AG04450 (cell line): ENCODE measurements at places on chromosomes 16 and 17.

DNA sequence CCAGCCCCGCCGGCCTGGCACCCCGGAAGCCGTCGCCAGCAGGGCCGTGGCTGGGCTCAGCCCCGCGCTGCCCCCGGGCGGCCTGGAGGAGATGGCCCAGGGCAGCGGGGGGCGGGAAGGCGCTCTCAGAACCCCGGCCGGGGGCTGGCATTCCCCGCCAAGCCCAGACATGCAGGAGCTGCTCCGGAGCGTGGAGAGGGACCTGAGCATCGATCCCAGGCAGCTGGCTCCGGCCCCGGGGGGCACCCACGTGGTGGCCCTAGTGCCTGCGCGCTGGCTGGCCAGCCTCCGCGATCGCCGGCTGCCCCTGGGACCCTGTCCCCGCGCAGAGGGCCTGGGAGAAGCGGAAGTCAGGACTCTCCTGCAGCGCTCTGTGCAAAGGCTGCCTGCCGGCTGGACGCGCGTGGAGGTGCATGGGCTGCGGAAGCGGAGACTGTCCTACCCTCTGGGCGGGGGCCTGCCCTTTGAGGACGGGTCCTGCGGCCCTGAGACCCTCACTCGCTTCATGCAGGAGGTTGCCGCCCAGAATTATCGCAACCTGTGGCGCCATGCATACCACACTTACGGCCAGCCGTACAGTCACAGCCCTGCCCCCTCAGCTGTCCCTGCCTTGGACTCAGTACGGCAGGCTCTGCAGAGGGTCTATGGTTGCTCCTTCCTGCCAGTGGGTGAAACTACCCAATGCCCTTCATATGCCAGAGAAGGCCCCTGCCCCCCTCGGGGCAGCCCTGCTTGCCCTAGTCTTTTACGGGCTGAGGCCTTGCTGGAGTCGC, 551 bp downstream of the WDR81 start:
- DNase-seq: no peak

GRCh38 chr17:35519906-35520442, 17.5 kb downstream of the SLFN12L start:
- DNase-seq: no peak

- DNase-seq: no peak
These were observed 25.6 kb upstream of the TAC4 start for GRCh38 chr17:49873466-49873865.

GRCh38 chr17:35243561-35244340, 879 bp downstream of the SLFN5 start:
- DNase-seq: no peak

DNA sequence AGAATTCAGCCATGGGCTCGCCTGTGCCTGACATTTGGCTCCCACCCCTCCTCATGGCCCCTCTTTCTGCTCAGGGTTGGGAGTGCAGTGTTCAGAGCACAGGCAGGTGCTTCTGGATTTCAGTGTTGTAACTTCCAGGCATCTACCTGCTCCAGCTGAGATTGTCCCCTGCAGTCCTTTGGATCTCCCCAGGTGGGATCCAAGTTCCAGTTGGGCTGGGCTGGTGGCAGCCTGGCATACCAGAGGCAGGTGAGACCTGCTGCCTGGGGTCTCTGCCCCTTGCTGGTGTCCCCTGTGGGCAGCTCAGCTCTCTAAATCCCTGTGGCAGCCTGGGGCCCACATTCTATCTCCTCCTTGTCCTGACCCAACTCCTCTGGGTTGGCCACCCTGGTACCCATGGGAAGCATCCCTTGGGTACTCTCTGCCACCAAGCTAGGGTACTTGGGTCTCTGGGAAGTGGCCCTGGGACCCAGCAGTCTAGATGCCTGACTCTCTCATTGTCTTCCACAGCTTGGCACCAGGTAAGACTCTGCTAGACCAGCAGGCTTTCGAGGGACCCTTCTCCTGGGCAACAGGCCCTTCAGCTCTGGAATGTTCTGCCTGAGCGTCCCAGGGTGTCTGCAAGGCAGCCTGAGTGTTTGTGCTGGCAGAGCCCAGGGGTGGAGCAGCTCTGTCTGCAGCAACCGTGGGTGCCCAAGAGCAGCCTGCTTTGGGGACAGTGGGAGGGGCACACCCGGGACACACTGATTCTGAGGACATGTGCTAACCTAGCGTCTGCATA, 42.5 kb downstream of the DNAH17 start:
- DNase-seq: no peak
